GM12864 (cell line): ENCODE measurements at places on chromosomes 6 and 20.

GRCh38 chr20:58407966-58408557, 19.0 kb downstream of the VAPB start:
- no peak for DNase-seq

DNA sequence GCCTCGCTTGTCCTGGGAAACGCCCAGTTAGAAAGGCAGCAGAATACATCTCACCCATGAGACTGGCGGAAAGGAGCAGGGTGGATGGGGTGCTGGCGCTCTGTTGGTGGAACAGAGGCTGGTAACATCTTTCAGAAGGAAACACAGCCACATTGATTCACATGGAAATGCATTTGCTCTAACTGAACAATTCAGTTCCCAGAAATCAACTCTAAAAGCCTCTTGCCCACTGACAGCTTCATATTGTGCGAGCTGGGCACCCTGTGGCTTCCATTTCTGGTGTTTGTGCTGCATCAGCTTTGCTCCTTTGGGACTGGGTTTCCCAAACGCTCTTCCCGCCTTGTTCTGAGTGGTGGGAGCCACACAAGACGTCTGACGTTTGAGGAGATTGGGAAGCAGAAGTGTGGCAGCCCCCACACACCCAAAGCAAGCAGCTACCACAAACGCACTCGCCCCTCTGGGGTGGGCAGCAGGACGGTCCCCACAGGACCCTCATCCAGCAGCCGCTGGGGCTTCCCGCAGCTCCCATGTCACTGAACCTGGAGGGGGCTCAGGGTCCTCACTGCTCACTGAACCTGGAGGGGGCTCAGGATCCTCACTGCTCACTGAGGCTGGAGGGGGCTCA, 229.5 kb downstream of the ERMARD start:
- no peak for DNase-seq

GRCh38 chr6:109241199-109241598, 141.1 kb downstream of the CD164 start:
- no peak for DNase-seq

- DNase-seq = no peak
Observed at GRCh38 chr6:169024047-169024660, 229.5 kb downstream of the THBS2 start.

DNA sequence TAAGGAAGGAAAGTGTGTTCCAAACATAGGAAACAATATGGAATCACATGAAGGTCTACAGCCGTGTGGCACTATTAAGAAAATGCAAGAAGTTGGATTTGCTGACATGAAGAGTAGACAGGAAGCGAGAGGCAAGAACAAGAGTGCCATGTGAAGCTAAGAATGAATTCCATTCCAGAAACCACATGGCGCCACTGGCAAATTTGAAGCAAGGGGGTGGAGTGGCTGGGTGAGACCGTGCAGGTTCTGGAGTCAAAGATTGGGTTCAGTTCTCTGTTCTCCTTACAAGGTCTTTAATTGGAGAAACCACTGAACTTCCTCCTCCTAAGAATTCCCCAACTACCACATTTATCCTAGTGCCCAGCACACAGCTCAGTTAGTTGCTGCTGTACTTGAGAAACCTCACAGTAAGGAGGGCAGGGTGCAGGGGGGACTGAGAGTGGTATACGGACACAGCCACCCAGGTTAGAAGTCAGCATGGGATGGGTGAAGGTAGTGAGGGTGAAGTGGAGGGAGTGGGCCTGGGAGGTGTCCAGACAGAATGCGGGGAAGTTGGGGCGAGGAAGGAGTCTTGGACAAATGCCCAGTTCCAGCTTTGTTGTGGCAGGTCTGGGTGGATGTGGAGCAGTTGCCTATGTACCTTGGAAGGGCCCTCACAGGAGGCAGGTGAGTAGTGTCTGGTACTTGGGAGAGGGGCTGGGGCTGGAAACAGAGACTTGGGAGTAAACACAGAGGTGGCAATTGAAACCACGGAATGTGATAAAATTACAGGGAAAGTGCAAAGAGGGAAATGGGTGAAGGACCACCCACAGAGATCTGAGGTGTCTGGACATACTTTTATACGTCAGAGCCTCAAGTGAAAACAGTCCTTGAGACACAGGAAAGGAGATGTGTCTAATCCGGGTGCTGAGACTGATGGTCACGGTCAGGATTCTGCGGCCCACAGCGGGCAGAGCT, 14.3 kb downstream of the LYRM4 start:
- DNase-seq = no peak

- no peak for DNase-seq
Observed at GRCh38 chr6:170043881-170044790, 246.7 kb downstream of the DLL1 start.

DNA sequence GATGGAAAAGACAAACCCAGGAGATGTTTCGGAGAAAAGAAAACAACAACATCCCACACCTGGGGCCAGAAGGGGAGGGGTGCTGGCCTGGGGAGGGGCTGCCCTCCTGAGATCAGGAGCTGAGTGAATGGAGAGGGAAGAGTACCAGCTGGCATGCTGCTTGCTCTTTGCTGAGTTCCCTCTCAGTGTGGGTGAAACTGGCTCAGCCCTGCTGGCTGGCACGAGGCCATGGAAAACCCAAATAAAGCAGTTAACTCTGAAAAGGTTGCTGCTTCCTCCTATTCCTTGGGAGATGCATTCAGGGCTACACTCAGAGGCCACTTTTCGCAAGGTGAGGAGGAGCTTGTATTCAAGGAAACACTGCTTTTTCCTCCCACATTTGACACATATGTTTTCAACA, 8.0 kb upstream of the KCNK16 start:
- DNase-seq = no peak

DNA sequence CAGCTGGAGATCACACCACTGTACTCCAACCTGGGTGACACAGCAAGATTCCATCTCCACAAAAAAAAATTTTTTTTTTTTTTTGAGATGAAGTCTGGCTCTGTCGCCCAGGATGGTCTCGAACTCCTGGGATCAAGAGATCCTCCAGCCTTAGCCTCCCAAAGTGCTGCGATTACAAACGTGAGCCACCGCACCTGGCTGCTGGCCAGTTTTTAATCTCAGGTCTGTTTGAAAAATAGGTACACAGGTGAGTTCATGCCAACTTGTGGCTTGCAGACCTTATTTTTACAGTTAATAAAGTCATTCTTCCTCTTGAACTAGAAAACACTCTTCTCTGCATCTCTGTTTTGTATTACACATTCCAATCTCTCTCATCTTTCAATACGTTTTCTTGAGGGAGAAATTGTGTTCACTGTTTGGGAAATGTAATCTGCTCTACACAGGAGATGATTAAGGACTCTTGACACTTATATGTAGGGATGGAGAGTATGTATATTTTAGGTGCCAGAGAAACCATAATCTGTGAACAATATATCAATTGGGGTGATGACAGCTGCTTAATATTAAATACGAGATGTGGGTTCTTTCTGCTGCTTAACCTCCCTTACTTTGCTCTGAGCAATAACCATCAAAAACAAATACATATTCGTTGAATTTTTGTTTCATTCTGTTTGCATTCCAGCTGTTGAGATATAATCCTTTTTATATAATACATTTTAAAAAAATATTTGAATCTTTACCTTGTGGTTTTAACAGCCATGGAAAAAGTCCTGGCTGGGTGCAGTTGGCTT, 17.7 kb upstream of the RIPOR3 start:
- DNase-seq = no peak

DNA sequence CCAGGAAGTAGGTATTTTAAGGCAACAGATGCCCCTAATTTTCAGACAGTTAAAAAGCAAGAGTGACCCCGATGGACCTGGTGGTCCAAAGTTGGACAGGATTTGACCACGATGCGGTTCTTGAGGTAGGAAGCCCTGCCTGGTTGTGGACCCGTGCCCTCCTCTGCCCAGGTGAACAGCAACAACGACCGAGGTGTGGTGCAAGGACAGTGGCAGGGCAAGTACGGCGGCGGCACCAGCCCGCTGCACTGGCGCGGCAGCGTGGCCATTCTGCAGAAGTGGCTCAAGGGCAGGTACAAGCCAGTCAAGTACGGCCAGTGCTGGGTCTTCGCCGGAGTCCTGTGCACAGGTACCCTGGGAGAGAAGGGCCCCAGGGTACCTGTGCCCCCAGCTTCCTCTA, 18.7 kb downstream of the TGM6 start:
- no peak for DNase-seq

- peak; percentile 16 for DNase-seq
Observed at GRCh38 chr6:118283766-118284165, 264.3 kb upstream of the PLN start.

- no peak for DNase-seq
Observed at GRCh38 chr6:134034961-134035822, 17.2 kb downstream of the SLC2A12 start.

GRCh38 chr20:50455656-50456451, 54.3 kb upstream of the PTPN1 start:
- DNase-seq = no peak

DNA sequence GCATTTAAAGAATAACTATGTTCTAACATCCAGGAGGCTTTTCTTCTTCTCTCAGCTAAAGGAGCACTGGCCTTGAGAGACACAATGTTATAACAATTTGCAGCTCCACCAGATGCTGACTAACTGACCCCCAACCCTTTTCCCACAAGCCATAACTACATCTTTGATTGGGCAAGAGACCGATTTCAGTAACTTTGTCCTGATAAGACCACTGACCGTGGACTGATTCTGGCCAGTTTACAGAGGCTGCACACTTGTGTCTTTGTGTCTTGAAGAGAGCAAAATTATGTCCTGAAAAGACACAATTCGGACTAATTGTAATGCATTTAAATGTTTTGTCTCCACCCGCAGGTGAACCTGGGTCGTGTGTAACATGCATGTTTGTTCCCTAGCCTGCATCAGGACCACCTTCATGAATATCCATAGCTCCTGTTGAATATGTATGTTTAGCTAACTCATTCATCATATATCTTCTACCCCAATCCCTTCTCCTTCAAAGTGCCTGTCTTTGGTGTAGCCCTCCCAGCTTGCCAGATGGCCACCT, 22.3 kb downstream of the ABRACL start:
- DNase-seq = no peak

GRCh38 chr20:4067600-4068261, 52.4 kb upstream of the RNF24 start:
- DNase-seq = no peak

DNA sequence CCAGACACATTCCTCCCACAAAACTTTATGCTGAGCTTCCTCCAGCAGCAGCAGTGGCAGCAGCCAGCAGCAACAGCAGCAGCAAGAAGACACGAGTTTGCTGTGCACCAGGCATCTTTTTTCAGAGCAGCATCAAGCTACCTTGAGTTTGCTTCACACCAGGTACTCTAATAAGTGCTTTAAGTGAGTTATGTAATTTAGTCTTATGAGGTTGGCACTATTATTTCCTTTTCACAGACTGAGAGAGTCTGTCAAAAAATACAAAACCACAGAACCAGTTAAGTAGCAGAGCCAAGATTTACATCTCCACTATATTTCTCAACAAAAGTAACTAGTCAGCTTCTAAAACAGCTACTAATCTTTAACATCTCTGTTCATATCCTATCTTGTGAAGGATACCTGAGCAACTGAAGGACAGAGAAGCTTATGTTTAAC, 23.7 kb downstream of the RANBP9 start:
- no peak for DNase-seq

DNA sequence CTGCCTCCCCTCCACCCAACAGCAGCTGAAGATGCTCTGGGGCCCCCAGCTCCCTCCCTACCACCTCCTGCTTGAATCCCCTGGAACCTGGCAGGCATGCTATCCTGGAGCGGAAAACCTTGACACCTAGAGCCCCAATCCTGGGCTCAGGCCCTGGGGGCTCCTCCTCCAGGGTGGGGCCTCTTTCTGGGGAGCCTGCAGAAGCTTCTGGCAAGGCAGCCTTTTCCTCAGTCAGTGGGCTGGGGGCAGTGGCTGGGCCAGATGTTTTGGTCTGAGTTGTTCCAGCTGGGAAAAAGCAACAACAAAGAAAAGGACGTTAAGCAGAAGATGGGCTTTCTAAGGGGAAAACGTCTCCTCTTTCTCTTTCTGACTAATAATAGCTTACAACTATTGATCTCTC, 21.1 kb downstream of the KIAA1755 start:
- DNase-seq = no peak

DNA sequence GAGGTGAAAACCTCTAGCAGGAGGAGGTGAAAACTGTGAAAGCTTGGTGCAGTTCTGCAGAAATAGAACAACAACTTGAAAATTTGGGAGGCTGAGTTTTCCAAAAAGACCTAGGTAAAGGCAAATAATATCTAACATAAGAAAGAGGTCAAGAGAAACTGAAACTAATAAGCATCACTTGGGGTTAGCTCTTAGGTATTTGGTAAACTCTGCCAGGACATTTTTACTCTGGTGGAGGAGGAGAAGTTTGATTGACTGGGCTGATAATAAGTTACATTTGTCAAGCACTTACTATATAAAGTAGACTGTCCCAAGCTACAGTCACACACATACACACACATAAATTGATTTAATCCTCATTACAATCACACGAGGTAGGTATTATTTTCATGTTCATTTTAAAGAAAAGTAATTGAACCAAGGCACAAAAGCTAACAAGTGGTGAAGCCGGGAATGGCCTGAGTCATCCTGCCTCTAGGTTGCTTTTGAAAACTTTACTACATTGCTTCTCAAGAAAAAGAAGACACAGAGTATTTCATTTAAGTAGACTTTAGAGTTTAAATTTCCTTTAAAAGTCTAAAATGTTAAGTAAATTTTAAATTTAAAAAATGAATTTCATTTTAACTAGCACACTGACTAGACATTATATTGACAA, 275.5 kb downstream of the PTPRK start:
- DNase-seq = no peak

GRCh38 chr20:59820204-59821041, 113.0 kb downstream of the SYCP2 start:
- no peak for DNase-seq

DNA sequence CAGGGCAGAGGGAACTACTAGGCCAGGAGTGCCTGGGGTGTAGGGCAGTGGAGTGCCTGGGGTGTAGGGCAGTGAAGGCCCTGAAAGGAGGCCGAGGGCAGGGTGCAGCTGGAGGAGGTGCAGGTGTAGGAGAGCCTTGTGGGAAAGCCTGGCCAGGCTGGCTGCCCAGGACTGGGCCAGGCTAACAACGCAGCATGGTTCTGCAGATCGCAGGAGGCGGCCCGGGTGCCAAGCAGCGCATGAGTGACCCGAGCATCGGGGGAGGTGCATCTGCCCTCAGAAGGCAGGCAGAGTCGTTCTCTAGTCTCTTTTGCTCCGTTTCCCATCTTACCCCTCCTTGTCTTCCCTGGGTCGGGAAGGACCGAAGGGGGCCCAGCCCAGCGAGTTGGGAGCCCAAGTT, 151.5 kb upstream of the PHACTR3 start:
- DNase-seq = no peak

GRCh38 chr6:152093711-152094110, 286.2 kb downstream of the ESR1 start:
- no peak for DNase-seq

GRCh38 chr6:161273752-161274487, at the start of gene AGPAT4:
Gene AGPAT4 (minus strand): TSS chr6:161274061. CDS start chr6:161232213, 41,848 bp downstream.
- DNase-seq = peak; percentile 84
